ENCODE measurements at places on chromosomes 4 and X.

- no peak for DNase-seq
Measured at GRCh38 chr4:174324236-174324635, 40.5 kb downstream of the CEP44 start.

- DNase-seq: peak; percentile 14
Measured at GRCh38 chr4:111930659-111931058, 214.6 kb upstream of the FAM241A start.

- no peak for DNase-seq
Measured at GRCh38 chr4:162791226-162791625, 375.5 kb downstream of the NAF1 start.

GRCh38 chr4:100799761-100800539, 282.1 kb upstream of the EMCN start:
- no peak for DNase-seq

DNA sequence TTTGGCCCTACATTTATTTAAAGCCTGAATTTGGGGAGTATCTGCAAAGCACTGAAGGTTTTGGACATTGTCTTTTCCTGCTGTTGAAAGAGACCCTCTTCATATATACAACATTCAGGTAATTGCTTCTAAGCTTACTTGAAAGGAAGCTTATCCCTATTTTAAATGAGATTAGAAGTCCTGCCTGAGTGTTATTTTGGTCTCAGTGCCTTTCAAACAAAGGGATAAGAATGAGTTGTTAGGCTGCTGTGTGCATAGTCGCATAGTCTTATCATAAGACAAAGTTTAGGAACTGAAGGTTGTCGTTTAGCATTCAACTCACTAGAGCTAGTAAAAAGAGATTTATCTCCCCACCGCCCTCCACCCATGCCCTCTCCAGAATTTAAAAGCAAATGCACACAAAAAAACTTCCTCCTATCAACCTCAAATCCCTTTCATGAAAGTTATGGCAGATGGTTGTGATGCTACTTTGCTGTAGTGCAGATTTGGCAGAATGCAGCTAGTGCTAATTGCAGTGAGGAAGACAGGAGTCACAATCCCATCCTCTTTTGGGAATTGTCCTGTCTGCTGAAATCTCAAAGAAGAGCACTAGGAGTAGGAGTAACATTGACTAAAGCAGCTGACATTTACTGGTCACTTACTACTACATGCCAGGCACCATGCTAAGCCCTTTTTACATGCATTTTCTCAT, 5.8 kb downstream of the HERC3 start:
- DNase-seq: no peak

DNA sequence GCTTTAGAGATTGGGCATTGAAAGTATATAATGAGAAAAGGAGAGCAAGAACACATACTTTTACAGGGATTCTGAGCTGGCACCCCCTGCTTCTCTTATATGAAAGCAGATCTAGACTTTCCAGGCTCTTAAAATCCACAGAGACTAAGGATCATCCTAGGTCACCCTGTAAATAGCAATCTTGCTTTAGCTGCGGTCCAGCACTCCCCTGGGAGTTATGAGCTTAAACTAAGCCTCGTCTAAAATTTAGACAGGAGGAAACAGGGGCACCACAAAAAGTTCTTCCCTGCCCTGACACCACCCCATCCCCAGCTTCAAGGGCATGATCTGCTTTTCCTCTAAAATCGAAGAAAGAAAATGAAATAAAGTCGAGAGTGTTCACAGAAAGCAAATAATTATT, 143.3 kb upstream of the KCNIP4 start:
- DNase-seq: no peak

DNA sequence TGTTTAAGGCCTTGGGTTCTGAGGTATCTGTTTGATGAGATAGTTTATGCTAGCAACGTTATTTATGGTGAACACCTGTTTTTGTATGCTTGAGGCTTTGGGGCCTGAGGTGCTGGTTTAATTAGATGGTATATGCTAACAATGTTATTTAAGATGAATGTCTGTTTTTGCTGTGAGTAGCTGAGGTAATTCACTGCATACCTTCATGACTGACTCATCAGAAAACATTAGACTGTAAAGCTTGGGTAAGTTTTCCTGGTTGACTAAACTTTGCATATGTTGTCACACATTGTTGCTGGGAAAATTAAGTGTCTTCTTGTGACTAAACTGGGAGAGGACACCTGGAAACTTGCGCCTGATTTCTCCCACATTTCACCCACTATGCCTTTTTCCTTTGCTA, 1026.6 kb downstream of the RAPGEF2 start:
- DNase-seq: no peak

GRCh38 chr4:8321771-8322170, 52.2 kb downstream of the HTRA3 start:
- no peak for DNase-seq

DNA sequence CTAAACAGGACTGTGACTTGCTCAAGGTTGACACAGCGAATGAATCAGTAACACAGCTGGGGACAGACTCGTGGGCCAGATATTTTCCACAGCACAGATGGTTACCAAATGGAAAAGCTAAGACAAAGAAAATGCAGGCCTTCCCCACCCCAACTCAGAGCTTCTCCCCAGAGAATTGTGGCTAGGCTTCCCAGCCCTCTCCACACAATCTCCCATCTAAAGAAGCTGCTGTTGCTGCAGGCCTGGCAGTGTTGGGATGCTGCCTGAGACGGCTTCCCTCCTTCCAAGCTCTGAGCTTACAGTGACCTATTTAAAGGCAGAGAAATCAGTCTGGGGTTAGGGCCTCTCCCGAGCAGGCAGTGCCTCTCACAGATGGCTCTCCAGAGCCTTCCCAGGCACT, 46.5 kb upstream of the PGRMC1 start:
- DNase-seq: no peak

DNA sequence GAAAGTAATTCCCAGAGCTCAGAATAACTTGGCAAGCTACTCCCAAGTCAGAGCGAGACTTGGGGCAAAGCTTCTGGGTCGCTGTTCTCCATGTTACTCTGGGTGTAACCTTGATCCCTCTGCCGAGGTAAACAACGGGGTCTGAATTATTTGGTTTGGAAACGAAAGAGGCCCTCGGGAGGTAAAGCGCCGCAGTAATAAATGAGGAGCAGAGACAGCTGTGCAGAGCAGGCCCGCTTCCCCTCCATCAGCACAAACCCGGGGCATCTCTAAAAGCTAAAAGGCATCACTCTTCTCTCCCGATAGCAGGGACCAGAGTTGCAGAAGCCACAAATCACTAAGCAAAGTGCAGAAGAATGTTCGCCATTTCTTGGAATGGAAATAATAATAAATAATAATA, 561.5 kb downstream of the BCOR start:
- no peak for DNase-seq

DNA sequence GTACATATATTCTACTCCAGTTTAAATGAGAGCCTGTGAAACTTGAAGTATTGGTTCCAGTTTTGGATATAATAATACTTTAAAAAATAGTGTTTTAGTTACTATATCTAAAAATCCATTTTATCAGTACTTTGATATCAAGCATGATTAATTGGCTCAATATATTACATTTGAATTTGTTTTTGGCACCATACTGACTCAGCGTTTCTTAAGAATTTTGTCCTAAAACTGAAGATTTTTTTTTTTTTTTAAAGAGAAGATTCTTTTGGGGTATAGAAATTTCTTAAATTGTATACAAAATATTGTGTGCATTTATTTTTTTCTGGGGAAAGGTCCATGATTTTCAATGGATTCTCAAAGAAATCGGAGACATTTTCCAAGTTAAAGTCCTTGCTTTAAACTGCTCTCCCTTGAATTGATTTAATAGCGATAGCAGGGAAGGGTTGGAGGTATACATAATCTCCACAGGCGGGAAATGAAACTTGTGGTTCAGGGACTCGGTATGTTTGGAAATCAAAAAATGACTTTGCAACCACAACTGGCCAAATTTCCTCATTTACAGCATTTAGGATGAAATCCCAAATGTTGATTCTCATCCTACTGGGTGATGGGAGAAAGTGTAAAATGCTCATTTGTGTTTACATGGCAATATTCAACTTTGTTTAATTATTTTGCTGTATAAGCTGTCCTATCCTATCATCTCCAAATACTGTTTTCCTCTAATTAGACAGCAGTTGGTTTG, 62.3 kb downstream of the TMA16 start:
- no peak for DNase-seq

DNA sequence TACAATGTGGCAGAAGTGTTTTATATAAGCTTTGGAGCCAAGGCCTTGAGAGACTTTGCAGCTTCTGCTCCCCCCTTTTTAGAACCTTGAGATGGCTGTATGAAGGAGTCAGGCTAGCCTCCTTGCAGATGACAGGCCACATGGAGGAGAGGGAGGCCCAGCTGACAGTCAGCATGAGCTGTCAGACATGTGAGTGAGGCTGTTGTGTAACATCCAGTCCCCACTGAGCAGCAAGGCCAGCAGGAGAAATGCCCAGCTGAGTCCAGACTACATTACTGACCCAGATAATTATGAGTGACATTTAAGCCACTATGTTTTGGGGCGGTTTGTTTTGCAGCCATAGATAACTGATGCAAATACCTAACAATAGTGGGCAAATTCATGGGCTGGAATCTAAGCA, 515.3 kb upstream of the ARX start:
- DNase-seq: no peak

- DNase-seq: no peak
Measured at GRCh38 chr4:168432419-168433146, 47.7 kb downstream of the DDX60L start.

DNA sequence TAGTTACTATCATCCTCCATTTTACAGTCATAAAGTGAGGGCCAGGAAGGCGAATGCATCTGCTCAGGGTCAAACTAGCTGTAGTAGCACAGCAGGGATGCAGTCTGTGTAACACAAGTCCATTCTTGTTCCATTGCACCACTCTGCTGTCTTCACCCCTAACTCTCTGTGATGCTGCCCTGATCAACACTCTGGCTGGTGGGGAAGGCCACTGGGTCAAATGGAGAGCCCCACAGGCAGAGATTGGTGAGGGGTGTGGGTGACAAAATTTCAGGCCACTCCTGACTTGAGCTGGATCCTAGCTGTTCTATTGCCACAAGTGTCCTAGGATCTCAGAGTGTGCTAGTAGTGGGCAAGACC, 136.5 kb downstream of the PJA1 start:
- DNase-seq: no peak

DNA sequence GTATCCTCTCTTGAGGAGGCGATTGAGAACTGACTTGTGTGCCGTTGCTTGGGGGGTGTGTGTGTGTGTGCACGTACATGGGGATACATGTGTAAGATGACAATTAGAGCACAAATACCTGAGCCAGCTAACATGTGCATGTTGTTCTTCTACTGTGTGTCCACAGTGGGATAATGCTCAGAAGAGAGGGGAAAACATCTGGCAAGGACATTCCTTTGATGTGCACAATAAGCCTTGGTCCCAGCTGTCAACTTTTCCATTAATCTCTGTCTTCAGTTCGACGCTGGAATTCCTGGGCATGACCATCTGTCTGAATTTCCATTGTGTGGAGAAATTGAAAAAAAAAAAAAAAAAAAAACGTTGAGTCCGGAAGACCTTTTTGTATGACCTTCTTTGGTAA, 592.0 kb upstream of the GALNTL6 start:
- no peak for DNase-seq

- peak; percentile 2 for DNase-seq
Measured at GRCh38 chrX:11341274-11342201, 48.3 kb downstream of the AMELX start.

Data from GM20000 (cell line).